CD4-positive, alpha-beta T cell treated with Interleukin-2 at 100 ng/mL for 4 hours (primary cell): ENCODE measurements at places on chromosomes 12 and 14.

GRCh38 chr14:99072956-99073355 lies 199.0 kb downstream of the BCL11B start:
- no peak for DNase-seq

DNA sequence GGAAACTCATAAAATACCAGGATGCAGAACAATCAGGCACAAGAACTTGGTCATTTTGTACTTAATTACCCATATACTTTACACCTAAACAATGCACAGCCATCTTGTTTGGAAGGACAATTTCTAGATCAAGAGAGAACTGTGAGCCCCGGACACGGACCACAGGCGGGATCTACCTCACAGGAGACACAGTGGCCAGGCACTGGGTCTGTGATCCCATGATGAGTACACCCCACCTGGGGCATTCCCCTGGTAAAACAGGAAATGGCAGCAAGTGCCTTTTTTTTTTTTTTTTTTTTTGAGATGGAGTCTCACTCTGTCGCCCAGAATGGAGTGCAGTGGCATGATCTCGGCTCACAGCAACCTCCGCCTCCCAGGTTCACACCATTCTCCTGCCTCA lies 15.2 kb downstream of the GOLGA3 start:
- DNase-seq, result no peak

- no peak for DNase-seq
Measured at GRCh38 chr12:77231501-77231918, 166.1 kb upstream of the E2F7 start.

- DNase-seq, result no peak
Measured at GRCh38 chr14:59870277-59871165, at the start of gene RTN1. TSS of gene RTN1 (minus strand) at chr14:59870776. CDS start at chr14:59870630, 146 bp downstream.

DNA sequence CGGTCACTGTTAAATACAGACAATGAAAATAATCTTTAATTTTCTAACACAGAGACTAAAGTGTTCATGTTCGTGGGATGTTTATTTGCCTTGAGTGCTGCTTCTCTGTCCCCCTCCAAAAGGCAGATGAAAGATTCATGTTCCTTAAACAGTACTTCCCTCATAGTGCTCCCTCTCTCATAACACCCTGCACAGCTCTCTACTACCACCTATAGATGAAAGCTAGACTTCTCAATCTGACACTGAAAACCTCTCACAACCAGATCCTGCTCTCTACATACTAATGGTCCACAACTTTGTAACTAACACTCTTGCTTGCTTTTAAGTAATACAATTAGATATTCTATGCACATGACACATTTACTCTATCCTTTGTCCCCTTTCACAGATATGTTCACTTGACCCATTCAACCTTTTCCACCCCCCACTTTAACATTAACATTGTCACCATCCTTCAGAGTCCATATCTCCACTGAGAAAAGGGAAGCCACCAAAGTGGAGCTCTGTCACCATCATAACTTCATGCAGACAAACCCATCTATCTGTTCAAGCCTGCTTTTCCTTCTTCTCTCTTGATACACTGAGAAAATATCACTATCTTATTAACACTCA lies 266.4 kb upstream of the USP15 start:
- DNase-seq, result peak; percentile 19

GRCh38 chr14:95935228-95935822 lies 58.7 kb downstream of the TUNAR start:
- DNase-seq, result no peak

- DNase-seq, result no peak
Measured at GRCh38 chr12:131217024-131217586, 263.4 kb downstream of the ADGRD1 start.
